ENCODE measurements at places on chromosomes 7 and 10. TPM values are rescaled to one million over a fixed set of nuclear protein-coding genes. Genes with fewer than 3 reads are reported as not detected.
A peak's percentile ranks its signal among the peaks of the same experiment; 100 is the strongest.

DNA sequence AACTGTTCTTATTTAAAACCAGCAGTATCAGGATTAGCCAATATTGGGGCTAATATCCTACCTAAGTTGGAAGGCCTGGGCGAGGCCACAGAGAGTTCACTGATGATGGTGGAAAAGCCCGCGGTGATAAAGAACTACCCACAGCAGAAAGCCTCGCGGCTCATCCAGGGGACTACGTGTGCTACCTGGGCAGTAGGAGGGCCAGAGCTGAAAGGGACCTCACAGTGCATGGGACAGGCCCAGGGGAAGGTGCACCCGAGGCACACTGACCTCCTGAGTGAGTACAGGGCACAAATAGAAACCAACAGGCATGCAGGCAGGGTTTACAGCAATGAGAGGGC is 1.4 kb downstream of the WDR86 start:
- H3K27ac ChIP-seq, result no peak overlapping the region
- H3K4me1 ChIP-seq, result peaks cover 23% of the 10 kb centered on the region
- DNase-seq, result no peak
- peak overlapping the region; percentile 53 for H3K4me3 ChIP-seq
- H3K36me3 ChIP-seq, result no peaks in the 10 kb centered on the region

- H3K36me3 ChIP-seq, result peaks cover 10% of the 10 kb centered on the region
- H3K4me1 ChIP-seq, result peaks cover 15% of the 10 kb centered on the region
- no peak overlapping the region for H3K4me3 ChIP-seq
- no peak overlapping the region for H3K27ac ChIP-seq
- H3K27me3 ChIP-seq, result no peaks in the 10 kb centered on the region
These were observed 133.3 kb downstream of the MPP7 start for GRCh38 chr10:28169525-28169924.

DNA sequence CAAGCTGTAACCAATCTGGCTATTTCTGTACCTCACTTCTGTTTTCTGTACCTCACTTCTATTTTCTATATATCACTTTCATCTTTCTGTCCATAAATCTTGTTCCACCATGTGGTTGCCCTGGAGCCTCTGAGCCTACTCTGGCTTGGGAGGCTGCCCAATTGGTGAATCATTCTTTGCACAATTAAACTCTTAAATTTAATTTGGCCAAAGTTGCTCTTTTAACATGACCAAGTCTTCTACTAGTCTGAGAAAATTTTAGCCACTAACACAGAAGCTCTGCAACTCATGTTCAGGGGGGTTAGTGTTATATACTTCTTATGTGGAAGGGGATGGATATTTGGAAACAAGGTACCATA is 503.5 kb downstream of the KIF20B start:
- H3K36me3 ChIP-seq, result no peaks in the 10 kb centered on the region
- H3K27ac ChIP-seq, result no peak overlapping the region
- no peak overlapping the region for H3K4me3 ChIP-seq
- no peaks in the 10 kb centered on the region for H3K4me1 ChIP-seq

GRCh38 chr10:122419016-122419415 is 35.4 kb upstream of the ARMS2 start:
- H3K27ac ChIP-seq, result no peak overlapping the region
- no peak for DNase-seq
- no peak overlapping the region for H3K4me3 ChIP-seq

- peaks cover 2% of the 10 kb centered on the region for H3K4me1 ChIP-seq
- DNase-seq, result no peak
- no peaks in the 10 kb centered on the region for H3K36me3 ChIP-seq
- H3K27me3 ChIP-seq, result no peaks in the 10 kb centered on the region
- H3K4me3 ChIP-seq, result no peak overlapping the region
These were observed 21.5 kb downstream of the CUX1 start for GRCh38 chr7:101838837-101839483.

Gene ECHDC3
- 1.2 TPM for total RNA-seq

GRCh38 chr10:33781606-33782395 is 447.3 kb upstream of the NRP1 start:
- H3K27me3 ChIP-seq, result no peaks in the 10 kb centered on the region
- no peak overlapping the region for H3K27ac ChIP-seq
- H3K4me1 ChIP-seq, result peaks cover 4% of the 10 kb centered on the region
- no peak for DNase-seq
- H3K4me3 ChIP-seq, result no peak overlapping the region
- H3K36me3 ChIP-seq, result no peaks in the 10 kb centered on the region

GRCh38 chr7:88183051-88183450 is 36.8 kb downstream of the SRI start:
- peaks cover 16% of the 10 kb centered on the region for H3K27me3 ChIP-seq
- no peak overlapping the region for H3K27ac ChIP-seq
- no peaks in the 10 kb centered on the region for H3K36me3 ChIP-seq
- DNase-seq, result no peak

GRCh38 chr7:55512635-55513191 is 59.6 kb downstream of the VOPP1 start:
- no peak for DNase-seq
- no peak overlapping the region for H3K27ac ChIP-seq
- peaks cover 23% of the 10 kb centered on the region for H3K4me1 ChIP-seq
- no peak overlapping the region for H3K4me3 ChIP-seq
- peaks cover 13% of the 10 kb centered on the region for H3K36me3 ChIP-seq

DNA sequence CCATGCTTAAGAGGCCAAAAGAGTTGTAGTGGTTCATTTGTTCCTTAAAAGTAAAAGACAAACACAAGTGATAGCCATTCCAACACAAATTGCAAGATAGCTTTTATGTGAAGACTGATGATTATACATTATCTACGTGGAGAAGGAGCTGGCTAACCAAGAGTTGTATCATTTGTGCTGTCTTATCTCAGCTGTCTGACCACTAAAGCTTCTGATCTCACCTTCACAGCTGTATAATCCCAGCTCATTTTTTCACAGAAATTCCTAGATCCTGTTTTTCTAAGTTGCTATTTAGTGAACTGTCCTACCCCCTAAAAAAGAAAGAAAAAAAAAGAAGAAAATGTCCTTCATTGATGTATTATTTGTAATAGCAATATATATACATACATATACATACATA is 9.8 kb downstream of the USP6NL start:
- no peak overlapping the region for H3K27ac ChIP-seq
- DNase-seq, result no peak
- H3K36me3 ChIP-seq, result peaks cover 5% of the 10 kb centered on the region
- peaks cover 9% of the 10 kb centered on the region for H3K4me1 ChIP-seq
- no peak overlapping the region for H3K4me3 ChIP-seq

DNA sequence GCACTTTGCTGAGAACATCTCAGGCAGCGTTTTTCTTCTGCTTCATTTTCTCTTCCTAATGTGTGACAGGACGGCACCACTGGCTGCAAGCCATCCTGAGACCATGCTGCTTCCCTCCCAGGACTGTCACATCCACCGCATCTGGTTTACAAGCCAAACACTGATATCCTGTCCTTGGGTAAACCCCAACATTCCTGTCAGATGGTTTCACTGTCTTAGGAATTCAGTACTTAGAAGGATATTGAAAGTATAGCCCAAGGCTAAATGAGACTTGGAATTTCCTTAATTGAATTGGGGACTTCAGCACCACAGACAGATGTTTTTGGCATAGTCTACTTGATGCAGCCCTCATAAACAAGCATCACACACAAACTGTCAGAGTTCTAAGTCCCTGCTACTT is 74.2 kb upstream of the PLXNA4 start:
- no peak overlapping the region for H3K4me3 ChIP-seq
- no peaks in the 10 kb centered on the region for H3K36me3 ChIP-seq
- peaks cover 23% of the 10 kb centered on the region for H3K4me1 ChIP-seq
- DNase-seq, result no peak
- peak overlapping the region; percentile 20 for H3K27ac ChIP-seq

Gene PHKG1
- 0.99 TPM for total RNA-seq

Gene HOXA6
- total RNA-seq, result not detected

DNA sequence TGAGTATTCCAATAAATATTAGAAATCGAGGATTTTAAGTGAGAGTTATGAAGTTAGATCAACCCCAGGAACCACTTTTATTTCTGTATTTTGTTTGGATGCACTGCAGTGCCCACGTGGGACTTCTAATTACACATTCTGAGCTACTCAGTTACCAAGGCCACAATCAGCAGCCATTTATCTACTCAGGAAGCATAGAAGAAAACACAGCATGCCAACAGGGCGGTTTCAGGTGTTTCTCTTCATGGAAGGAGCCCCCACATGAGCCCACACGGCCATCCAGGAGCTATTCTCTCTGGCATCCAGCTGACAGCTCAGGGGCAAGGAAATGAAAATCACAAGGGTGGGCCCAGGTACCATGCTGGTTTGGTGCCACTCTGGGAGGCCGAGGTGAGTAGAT is 266.5 kb upstream of the MKLN1 start:
- DNase-seq, result no peak
- H3K27me3 ChIP-seq, result no peaks in the 10 kb centered on the region
- peaks cover 6% of the 10 kb centered on the region for H3K4me1 ChIP-seq
- no peak overlapping the region for H3K27ac ChIP-seq
- H3K36me3 ChIP-seq, result peaks cover 16% of the 10 kb centered on the region

Gene PRSS37
- total RNA-seq, result not detected

GRCh38 chr10:33570495-33570894 is 236.0 kb upstream of the NRP1 start:
- no peak for DNase-seq
- H3K4me3 ChIP-seq, result no peak overlapping the region

DNA sequence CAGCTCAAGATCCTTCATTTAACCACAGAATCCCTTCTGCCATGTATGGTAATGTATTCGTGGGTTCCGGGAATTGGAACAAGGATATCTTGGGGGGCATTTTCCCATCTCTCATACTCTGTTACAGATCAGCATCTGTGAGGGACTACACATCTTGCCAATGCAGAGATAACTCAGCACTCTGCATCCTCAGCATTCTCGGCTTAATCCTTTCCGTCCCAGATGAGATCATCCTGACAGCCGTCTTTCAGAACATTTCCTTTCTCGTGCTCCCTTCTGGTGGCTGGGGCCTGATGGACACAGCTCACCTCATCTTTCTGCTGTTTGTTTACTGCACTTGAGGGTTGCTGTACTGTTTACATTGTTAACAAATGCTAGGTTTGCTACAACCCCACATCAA is 25.3 kb downstream of the FKBP6 start:
- peaks cover 5% of the 10 kb centered on the region for H3K4me1 ChIP-seq
- no peak overlapping the region for H3K4me3 ChIP-seq
- H3K27ac ChIP-seq, result no peak overlapping the region
- no peaks in the 10 kb centered on the region for H3K36me3 ChIP-seq

Gene SPAG6
- total RNA-seq, result not detected

Gene NCF1
- total RNA-seq, result not detected

- DNase-seq, result no peak
- no peak overlapping the region for H3K4me3 ChIP-seq
- H3K27ac ChIP-seq, result no peak overlapping the region
- H3K36me3 ChIP-seq, result no peaks in the 10 kb centered on the region
- peaks cover 16% of the 10 kb centered on the region for H3K4me1 ChIP-seq
- peaks cover 11% of the 10 kb centered on the region for H3K27me3 ChIP-seq
These were observed 118.0 kb upstream of the PRSS58 start for GRCh38 chr7:142375710-142376313.

GRCh38 chr10:519055-519715 is 170.3 kb downstream of the DIP2C start:
- H3K36me3 ChIP-seq, result no peaks in the 10 kb centered on the region
- no peaks in the 10 kb centered on the region for H3K27me3 ChIP-seq

DNA sequence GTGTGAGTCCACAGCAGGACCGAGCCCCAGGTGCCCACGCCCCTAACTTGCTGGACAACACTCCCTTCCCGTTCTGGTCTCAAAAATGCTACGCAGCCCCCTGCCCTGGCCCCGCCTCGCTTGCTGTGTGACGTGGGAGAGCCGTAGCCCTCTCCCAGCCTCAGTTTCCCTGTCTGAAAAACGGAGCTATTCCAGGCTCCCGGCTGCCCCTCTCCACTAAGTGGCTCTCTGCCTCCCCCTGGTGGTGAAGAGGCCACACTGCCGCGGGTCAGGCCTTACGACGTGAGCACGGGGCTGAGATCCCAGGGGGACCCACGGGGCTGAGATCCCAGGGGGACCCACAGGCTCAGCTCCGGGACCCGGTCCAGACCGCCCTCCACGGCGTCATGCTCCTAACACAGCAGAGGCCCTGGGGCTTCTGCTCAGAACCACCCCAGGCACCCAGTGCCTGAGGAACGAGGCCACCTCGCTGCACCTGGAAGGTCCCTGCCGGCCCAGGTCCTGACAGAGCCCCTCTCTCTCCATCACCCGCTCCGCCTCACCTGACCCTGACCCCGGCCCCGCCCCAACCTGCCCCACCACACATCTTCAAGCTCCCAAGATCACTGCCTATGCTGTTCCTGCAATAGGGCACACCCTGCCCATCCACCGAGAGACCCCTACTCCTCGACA is 26.7 kb downstream of the MICALL2 start:
- peak overlapping the region; percentile 15 for H3K27ac ChIP-seq
- no peaks in the 10 kb centered on the region for H3K27me3 ChIP-seq
- DNase-seq, result peak; percentile 93
- no peak overlapping the region for H3K4me3 ChIP-seq
- H3K4me1 ChIP-seq, result peaks cover 6% of the 10 kb centered on the region

GRCh38 chr7:103058122-103058521 is 16.5 kb downstream of the FBXL13 start:
- no peaks in the 10 kb centered on the region for H3K4me1 ChIP-seq
- H3K4me3 ChIP-seq, result no peak overlapping the region
- no peak overlapping the region for H3K27ac ChIP-seq
- no peak for DNase-seq
- no peaks in the 10 kb centered on the region for H3K36me3 ChIP-seq

GRCh38 chr10:14519785-14520184 is 189.1 kb upstream of the FRMD4A start:
- H3K4me3 ChIP-seq, result no peak overlapping the region
- H3K27ac ChIP-seq, result no peak overlapping the region
- H3K4me1 ChIP-seq, result no peaks in the 10 kb centered on the region
- peaks cover 31% of the 10 kb centered on the region for H3K36me3 ChIP-seq
- no peak for DNase-seq

DNA sequence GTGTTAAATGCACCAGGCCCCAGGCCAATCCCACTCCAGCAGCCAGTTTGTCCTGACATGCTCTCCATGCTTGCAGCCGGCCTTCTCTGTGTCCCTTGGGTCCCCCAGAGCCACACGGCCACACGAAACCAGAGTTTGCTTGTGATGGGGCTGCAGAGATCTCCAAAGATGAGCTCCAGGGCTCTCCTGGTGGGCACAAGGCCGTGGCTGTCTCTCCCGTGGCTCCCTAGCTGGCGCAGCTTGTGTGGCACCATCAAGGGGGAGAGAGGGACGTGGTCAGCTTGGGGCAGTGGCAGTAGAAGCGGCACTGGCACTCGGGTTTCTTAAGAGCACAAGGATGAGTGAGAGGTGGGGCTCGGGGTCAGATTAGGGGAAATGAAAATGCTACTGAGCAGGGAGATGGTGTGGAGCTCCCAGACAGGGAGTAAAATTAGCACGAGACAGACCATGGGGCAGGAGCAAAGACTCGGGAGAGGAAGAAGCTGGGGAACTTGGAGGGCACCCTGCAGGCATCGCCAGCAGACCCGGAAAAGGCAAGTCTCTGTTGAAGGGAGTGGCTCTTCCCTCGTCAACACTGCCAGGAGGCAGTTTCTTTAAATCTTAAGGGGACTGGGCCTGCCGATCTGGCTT is 572.5 kb upstream of the FOXK1 start:
- H3K4me1 ChIP-seq, result no peaks in the 10 kb centered on the region
- DNase-seq, result no peak
- H3K27me3 ChIP-seq, result no peaks in the 10 kb centered on the region
- no peaks in the 10 kb centered on the region for H3K36me3 ChIP-seq

Gene PGAM2
- 0.97 TPM for total RNA-seq

Gene MRLN
- not detected for total RNA-seq

Gene NUTM2B
- total RNA-seq, result 1.3 TPM

Gene LRRTM3
- total RNA-seq, result 0.21 TPM

All from osteocyte (in vitro differentiated cells).